ENCODE measurements at places on chromosomes 11 and 22. TPM values are rescaled to one million over a fixed set of nuclear protein-coding genes. Genes with fewer than 3 reads are reported as not detected.

Gene KIRREL3
- 0.10 TPM for total RNA-seq

Gene ZP1
- total RNA-seq: not detected

Gene HRAS
- total RNA-seq: 48.5 TPM

Gene CSRP3
- not detected for total RNA-seq

All from posterior vena cava (tissue), 2 donors.